Smooth muscle cell of the pulmonary artery (primary cell): ENCODE measurements at places on chromosomes 1 and 21. TPM values are rescaled to one million over a fixed set of nuclear protein-coding genes. Genes with fewer than 3 reads are reported as not detected.

The ZBTB8A gene
- total RNA-seq = 6.9 and 7.2 TPM in 2 replicates

The DMAP1 gene
- 13.7 and 19.8 TPM in 2 replicates for total RNA-seq

The CA6 gene
- total RNA-seq = not detected in 2 replicates

The MX2 gene
- total RNA-seq = 2.2 and 3.3 TPM in 2 replicates

The OR6K3 gene
- not detected in 2 replicates for total RNA-seq

The SPRR2E gene
- not detected in 2 replicates for total RNA-seq

The PTGER3 gene
- 2.8 and 16.2 TPM in 2 replicates for total RNA-seq

The C1orf74 gene
- total RNA-seq = 2.4 and 2.6 TPM in 2 replicates
